SK-N-SH (cell line): ENCODE measurements at places on chromosomes 16 and 17. TPM values are rescaled to one million over a fixed set of nuclear protein-coding genes. Genes with fewer than 3 reads are reported as not detected.

- no peak for DNase-seq
Observed at GRCh38 chr16:71917900-71918299, 22.6 kb downstream of the IST1 start.

DNA sequence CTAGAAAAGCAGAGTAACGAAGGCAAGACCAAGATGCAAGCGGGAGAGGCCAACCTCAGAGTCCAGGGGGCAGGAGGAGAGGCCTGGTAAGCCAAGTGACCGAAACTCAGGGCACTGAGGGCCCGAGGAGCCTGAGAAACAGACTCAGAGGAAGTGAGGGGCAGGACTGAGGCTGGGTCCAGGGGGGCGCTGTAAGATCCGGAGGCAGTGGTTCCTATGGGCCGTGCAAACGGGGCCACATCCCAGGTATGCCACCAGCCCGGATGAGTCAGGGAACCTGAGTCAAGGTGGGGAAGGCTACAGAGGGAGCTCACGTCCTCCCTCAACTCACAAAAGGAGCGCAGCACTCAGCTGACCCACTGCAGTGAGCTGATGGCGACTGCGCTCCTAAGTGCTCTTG is 8.3 kb downstream of the ZDHHC7 start:
- no peak for DNase-seq

DNA sequence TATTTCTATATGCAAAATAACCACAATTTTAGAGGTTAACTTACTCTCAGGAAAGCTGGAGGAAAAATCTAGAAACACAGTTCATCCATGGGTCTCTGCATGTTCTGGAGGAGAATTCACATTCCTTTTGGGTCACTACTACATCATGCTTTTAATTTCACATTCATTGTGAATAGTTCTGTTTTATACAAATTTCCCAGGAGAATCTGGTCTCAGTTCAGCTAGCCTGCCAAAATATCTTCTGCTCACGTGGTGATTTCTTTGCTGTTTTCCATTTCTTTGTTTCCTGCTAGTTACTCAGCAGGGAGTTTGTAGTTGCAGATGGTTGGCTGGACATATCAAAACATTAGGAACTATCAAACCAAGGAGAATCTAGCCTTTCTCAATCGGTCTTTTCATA is at the start of gene ABCA9:
Gene ABCA9 (minus strand): TSS at position 106 of the 400 bp plus-strand sequence. CDS start 9,801 bp downstream, outside the sequence.
- DNase-seq, result no peak

- no peak for DNase-seq
Observed at GRCh38 chr16:88591577-88592021, 21.4 kb downstream of the ZC3H18 start.

- no peak for DNase-seq
Observed at GRCh38 chr16:76338472-76338871, 61.3 kb downstream of the CNTNAP4 start.

DNA sequence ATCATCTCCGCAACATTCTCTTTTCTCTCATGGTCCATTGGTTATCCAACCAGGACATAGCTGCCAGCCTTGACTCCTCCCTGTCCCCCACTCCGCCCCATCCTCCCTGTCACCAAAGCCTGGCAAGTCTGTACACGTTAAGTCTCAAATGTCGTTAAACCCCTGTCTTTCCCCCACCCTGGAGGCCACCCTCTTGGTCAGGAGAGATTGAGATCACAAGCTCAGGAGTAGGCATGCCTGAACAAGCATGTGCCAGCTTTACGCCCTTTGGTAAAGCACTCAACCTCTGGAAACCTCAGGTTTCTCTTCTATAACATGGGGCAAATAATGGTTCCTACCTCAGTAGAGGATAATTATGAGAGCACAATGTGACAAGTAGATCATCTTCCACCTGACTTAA is 38.1 kb upstream of the CCL1 start:
- DNase-seq, result no peak

- DNase-seq, result no peak
Observed at GRCh38 chr16:73206151-73206707, 158.3 kb upstream of the ZFHX3 start.

- DNase-seq, result no peak
Observed at GRCh38 chr17:30382345-30382744, 3.6 kb downstream of the CPD start.

DNA sequence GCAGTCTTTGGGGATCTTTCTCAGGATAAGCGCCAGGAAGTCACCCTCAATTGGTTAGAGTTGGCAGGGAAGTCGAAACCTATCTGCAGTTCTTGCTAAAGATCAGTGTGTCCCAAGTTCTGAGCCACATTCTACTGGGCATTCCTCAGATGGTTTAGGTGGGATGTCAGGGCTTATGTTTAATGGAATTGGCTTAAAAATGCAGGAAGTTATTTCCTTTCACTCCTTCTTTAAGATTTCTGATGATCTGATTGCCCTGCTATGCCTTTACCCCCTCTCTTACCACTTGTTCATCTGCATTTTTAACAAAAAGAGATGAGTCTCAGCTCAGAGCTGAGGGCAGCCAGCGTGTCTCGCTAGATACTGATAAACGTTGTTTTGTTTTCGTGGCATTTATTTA is 30.8 kb downstream of the FOXL1 start:
- no peak for DNase-seq

GRCh38 chr17:82018152-82018988 is 4.3 kb downstream of the CENPX start:
- DNase-seq, result no peak

GRCh38 chr17:56735842-56736241 is 97.9 kb downstream of the C17orf67 start:
- DNase-seq, result no peak

GRCh38 chr16:11183951-11184350 is 72.1 kb downstream of the SOCS1 start:
- no peak for DNase-seq

- DNase-seq, result no peak
Observed at GRCh38 chr17:76467366-76467765, at the start of gene AANAT. Gene AANAT, plus strand, starts transcription at chr17:76467603. Its CDS starts 1,144 bp downstream, at chr17:76468747.

GRCh38 chr16:84110527-84110926 is 6.2 kb downstream of the MBTPS1 start:
- no peak for DNase-seq

GRCh38 chr16:64109241-64109640 is 1012.6 kb downstream of the CDH11 start:
- DNase-seq, result no peak

GRCh38 chr16:67814567-67814966 is 7.9 kb downstream of the TSNAXIP1 start:
- DNase-seq, result no peak

DNA sequence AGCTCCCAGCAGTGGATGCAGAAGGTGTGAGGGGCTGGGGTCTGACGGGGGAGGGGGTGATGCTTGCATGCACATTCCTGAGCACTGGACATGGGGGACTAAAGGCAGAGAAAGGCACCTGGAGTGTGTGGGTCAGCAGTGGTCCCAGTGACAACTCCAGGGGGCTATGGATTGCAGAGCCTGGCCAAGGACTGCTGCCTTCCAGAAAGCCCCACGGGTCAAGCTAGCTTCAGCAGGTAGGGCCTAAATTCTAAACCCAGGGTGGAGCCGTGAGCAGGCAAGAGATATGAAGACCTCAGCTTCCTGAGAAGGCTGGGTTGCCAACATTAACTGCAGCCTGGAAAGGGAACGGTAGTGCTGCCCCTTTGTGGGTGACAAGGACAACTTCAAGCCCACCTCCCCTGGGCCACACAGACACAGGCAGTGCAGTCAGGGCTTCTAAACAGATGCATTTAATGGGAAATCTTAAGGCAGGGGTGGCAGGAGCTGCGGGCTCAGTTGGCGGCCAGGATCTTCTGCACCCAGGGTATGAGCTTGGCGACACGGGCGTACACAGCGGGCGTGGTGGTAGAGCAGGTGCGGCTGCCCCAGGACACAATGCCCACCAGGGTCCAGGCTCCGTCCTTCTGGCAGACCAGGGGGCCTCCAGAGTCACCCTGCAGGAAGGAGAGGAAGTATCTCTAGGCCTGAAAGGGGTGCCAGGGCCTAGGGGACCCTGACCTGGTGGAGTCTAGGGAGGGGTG is 3.1 kb downstream of the CTRB2 start:
- no peak for DNase-seq

GRCh38 chr17:76088868-76089576 is 10.0 kb downstream of the ZACN start:
- peak; percentile 22 for DNase-seq

Gene PRCD
- polyA plus RNA-seq, result 2.2 and 5.0 TPM in 2 replicates

Gene ABCA3
- 6.9 and 9.9 TPM in 2 replicates for polyA plus RNA-seq

Gene KRT31
- polyA plus RNA-seq, result 0.03 TPM in 1 of 2 replicates, not detected in the other
